ENCODE measurements at places on chromosomes 6 and 20. TPM values are rescaled to one million over a fixed set of nuclear protein-coding genes. Genes with fewer than 3 reads are reported as not detected.

Gene ECT2L
- not detected for total RNA-seq

Gene AGER
- 0.65 TPM for total RNA-seq

Gene CLPSL2
- not detected for total RNA-seq

Gene SPATS1
- not detected for total RNA-seq

Gene SMLR1
- total RNA-seq, result not detected

Gene CST1
- total RNA-seq, result 171 TPM

Gene PI3
- not detected for total RNA-seq

Gene DNMT3B
- 2.3 TPM for total RNA-seq

All from epithelial cell of alveolus of lung (primary cell).